ENCODE measurements at places on chromosomes 7 and 10.

- no peak for DNase-seq
Measured at GRCh38 chr7:31017032-31017675, 35.0 kb upstream of the ADCYAP1R1 start.

GRCh38 chr10:44385696-44386441 is 972 bp upstream of the CXCL12 start:
- no peak for DNase-seq

DNA sequence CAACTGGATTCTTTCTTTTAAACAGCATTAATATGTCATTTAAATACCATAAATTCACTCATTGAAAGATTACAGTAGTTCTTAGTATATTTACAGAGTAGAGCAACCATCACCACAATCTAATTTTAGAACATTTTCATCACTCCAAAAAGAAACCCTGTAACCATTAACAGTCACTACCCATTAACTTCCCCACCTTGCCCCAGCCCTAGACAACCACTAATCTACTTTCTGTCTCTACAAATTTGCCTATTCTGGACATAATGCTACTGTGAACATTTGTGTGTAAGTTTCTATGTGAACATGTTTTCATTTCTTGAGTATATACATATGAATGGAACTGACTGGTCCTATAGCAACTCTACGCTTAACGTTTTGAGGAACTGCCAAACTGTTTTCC is 42.4 kb downstream of the P4HA1 start:
- no peak for DNase-seq

- DNase-seq = no peak
Measured at GRCh38 chr10:28965937-28966336, 288.6 kb downstream of the BAMBI start.

Measured in CD4-positive, alpha-beta T cell treated with Interleukin-15 for 1 hour (primary cell).